ENCODE measurements at places on chromosomes 12 and 14.

- DNase-seq = no peak
Measured at GRCh38 chr12:111309584-111309983, 59.3 kb downstream of the PHETA1 start.

DNA sequence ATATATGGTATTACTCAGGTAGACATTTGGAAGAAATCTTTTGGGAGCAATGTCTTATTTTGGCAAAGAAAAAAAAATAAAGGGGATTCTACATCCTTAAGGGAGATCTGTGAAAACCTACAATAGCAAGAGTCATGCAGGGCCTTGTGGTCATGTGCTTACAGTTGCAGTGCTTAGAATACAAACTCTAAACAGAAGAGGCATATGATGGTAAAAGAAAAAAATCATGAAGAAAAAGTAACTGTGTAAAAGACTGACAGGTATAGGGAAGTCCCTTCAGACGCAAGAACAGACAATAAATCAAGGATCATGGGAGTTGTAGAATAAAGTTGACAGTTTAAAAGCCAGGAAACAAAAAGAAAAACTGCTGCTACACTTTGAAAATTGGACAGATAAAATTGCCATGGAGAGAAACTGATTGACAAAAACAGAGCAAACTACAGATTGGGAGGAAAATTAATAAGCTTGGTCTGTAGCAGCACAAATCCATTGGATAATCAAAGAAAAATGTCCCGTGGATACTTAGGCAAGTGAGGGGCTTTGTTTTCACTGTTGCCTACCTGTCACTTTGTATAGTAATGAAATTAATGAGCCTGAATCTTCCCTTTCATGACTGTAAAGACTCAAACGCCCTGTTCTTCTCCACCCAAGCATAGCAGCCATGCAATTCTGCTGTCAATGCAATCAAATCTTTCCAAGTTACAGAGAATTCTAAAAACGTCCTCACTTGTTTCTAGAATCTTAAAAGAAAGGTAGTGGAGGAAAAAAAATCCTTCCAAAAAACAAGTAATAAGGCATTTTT, 402.0 kb downstream of the SYT1 start:
- DNase-seq = no peak

DNA sequence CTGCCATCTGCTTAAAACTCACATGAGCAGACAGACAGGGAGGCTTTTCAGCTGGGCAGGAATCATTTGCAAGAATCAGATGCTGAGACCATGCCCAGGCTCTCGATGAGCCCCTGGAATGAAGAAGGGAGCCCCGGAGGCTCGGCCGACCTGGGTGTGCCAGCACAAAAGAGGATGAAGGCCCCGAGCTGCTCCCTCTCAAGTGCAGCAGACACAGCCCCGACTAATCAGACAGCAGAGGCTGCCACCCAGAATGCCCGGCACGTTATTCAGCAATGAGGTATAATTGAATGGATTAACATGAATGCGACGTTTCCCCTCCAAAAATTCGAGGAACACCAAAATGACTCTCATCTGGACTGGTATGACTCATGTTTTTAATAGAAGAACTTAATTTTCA, 58.9 kb downstream of the BCL11B start:
- DNase-seq = peak; percentile 93

DNA sequence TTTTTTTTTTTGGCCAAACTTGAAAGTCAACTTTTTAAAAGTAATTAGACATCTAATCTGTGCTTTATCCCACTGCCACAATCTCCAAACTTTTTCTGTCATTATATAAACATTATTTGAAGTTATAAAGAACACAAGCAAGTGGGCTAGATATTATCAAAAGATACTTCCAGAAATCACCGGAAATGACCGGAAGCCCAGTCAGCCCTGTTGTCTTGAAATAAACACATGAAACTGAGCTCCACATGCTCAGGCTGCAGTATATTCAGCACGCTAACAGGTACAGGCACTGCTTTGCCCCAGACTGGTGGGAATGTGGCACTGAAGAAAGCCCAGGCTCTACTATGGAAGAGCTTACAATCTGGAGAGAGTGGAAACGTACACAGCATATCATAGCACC, 158.9 kb upstream of the PLEKHG7 start:
- DNase-seq = no peak

GRCh38 chr14:76984297-76984696, 44.2 kb downstream of the IRF2BPL start:
- DNase-seq = no peak

- no peak for DNase-seq
Measured at GRCh38 chr12:106436164-106436563, 78.6 kb downstream of the POLR3B start.

GRCh38 chr12:1496162-1496900, 98.0 kb downstream of the FBXL14 start:
- DNase-seq = peak; percentile 51

GRCh38 chr14:95597784-95598211, 62.9 kb downstream of the GLRX5 start:
- peak; percentile 18 for DNase-seq

- DNase-seq = no peak
Measured at GRCh38 chr14:81348061-81348460, 52.1 kb downstream of the STON2 start.

DNA sequence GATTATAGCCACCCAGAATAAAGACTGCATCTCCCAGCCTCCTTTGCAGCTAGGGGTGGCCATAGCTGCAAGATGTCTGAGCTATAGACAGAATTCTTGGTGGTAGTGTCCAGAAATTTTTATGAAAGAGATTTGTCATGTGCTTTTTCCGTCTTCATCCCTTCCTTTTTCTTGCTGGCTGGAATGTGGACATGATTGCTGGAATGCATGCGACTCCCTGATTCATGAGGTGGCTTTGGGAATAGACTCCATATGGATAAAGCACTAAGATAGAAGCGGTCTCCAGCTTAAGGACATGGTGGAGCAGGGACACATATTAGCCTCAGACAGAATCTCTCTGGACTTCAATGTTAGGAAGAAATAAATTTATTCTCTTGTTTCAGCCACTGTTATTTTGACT, 10.0 kb upstream of the HSPB8 start:
- no peak for DNase-seq

DNA sequence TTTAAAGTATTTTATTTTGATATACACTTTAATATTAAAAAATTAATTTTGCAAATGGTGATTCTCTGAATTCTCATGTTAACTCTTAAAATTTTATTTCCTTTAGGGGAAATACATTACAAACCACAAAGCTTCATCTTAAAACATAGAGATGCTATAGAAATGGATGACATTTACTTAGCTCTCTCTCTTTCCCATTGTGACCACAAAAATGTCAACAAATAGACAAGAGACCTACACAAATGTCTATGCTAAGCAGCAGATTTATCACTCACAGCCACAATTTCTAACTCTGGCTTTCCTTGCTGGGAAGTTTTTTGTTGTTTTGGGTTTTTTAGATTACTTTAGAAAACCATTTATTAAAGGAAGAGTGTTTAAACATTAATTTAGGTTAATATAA, 19.9 kb upstream of the PHC1 start:
- peak; percentile 24 for DNase-seq

GRCh38 chr12:12127304-12127703, 56.6 kb downstream of the BCL2L14 start:
- no peak for DNase-seq

DNA sequence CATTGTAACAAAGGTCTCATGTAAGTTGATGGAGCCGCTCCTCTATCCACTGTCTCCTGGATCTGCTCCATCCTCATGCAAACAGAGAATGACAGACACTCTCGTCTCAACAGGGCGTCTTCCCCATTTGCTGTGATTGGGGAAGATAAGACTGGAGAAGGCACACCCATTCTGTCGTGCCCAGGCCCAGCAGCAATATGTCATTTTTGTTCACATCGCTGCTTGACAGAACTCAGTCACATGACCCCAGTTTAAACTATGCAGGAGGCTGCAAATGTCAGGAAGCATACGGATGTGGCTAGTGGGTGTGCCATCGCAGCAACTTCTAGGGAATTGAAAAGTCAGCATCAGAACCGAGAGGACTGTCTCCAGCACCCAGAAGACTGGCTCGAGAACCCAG, 290.5 kb downstream of the TMEM132D start:
- DNase-seq = no peak

- DNase-seq = peak; percentile 65
Measured at GRCh38 chr14:95507174-95507573, 9.3 kb downstream of the SYNE3 start.

GRCh38 chr12:123010681-123011080, 30.2 kb downstream of the ARL6IP4 start:
- DNase-seq = no peak

Data from fibroblast of skin of back (primary cell).